WTC11 (cell line): ENCODE measurements at places on chromosomes 12 and 14. TPM values are rescaled to one million over a fixed set of nuclear protein-coding genes. Genes with fewer than 3 reads are reported as not detected.

DNA sequence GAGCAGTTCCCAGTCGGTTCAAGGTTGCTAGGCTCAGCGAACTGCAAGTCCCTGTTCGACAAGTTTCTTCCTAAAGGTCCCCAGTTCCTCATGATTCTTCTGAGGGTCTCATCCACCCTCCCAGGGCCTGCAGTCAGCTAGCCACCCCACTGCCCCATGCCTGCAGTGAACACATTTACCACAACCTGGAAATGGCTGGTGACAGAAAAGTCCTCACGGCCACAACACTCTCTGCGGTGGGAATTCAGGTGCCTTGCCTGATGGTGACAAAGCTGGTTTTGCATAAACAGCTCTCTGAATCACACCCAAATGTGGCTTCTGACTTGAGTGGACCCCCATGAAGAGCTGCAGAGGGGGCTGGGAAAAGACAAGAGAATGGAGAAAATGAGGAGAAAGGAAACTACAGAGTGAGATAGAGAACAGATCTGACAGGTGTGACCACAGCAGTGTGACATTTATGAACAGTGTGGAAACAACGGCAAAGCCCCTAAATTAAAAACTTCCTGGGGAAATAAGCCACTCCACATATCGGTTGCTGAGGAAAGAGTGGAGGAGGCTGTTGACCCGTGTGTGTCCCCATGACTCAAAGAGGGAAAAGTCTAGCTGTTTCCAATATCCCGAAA is 1.3 kb upstream of the CD27 start:
- no peaks in the 10 kb centered on the region for H3K36me3 ChIP-seq
- H3K27ac ChIP-seq: no peak overlapping the region; the same call in 1 of the 2 replicates
- no peaks in the 10 kb centered on the region for H3K27me3 ChIP-seq
- no peak for DNase-seq

- no peak for DNase-seq
- no peaks in the 10 kb centered on the region for H3K4me1 ChIP-seq
- H3K4me3 ChIP-seq: no peak overlapping the region
- no peak overlapping the region for H3K27ac ChIP-seq
- no peaks in the 10 kb centered on the region for H3K27me3 ChIP-seq
Observed at GRCh38 chr14:30855345-30856037, 18.9 kb upstream of the COCH start.

Gene KLRB1
- not detected in 3 replicates for total RNA-seq

DNA sequence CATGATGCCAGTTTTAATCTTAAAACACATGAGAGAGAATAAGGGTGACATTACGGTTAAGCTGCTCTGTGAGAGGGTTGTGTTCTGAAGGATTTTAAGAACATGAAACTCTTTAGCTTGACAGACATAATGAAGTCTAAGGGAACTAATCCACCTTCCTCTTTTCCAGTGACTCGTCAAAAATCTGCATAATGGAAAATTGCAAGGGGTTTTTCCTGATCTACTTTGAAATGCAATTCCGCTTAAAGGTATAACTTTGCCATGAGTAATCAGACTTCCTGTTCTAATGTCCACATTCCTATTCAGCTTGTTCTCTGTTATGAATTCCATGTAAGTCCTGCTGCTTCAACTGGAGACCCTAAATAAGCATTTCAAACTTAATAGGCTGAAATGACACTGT is at the start of gene ZNF705A:
ZNF705A (plus strand) TSS at position 171 of the 400 bp plus-strand sequence. CDS start 15,611 bp downstream, outside the sequence.
- no peak within 1 kb of the TSS for H3K4me3 ChIP-seq
- peaks cover 3% of the 10 kb centered on the region; the same call in 1 of the 2 replicates for H3K36me3 ChIP-seq
- no peak for DNase-seq
- H3K27ac ChIP-seq: no peak within 1 kb of the TSS
- peaks cover 24% of the 10 kb centered on the region for H3K4me1 ChIP-seq

GRCh38 chr12:107607464-107608392 is 77.9 kb upstream of the PWP1 start:
- no peaks in the 10 kb centered on the region for H3K36me3 ChIP-seq
- H3K27ac ChIP-seq: 0 out of 2 replicates have a peak overlapping the region, but pooled peaks have one; percentile 7

DNA sequence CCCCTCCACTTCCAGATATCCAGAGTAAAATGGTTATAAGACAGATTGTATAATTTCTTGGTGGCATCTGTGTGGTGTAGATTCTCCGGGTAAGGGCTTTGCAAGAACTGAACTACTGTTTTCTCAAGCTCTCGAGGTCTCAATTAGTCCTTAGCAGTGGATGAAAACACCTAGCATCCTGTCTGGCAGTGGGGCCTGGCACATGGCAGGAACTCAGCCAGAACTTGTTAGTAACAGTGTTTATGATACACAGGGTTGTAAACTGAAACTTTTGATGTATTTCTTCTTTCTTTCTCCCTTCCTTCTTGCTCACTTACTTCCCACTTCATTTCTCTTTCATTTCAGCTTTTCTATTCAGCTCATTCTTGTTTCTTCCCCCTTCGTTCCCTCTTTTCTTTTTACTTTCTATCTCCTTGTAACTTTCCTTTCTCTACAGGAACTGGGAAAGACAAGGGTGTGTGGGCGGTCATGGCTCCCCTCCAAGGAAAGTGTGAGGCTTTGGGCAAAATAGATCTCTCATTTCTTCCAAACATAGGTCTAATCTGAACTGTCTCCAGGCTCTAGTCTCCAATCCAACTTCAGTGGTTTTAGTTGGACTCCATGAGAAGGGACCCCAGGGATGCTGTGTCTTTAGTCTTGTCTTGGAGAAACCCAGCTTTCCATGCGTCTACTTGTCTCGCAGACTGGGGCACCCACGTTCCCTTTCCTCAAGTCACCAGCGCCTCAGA is 159.7 kb downstream of the PAH start:
- no peaks in the 10 kb centered on the region for H3K27me3 ChIP-seq
- no peak overlapping the region for H3K27ac ChIP-seq
- H3K36me3 ChIP-seq: no peaks in the 10 kb centered on the region

Gene LTBP2
- total RNA-seq: 1.2 TPM in 3 replicates
